ENCODE measurements at places on chromosomes 3 and 15.

DNA sequence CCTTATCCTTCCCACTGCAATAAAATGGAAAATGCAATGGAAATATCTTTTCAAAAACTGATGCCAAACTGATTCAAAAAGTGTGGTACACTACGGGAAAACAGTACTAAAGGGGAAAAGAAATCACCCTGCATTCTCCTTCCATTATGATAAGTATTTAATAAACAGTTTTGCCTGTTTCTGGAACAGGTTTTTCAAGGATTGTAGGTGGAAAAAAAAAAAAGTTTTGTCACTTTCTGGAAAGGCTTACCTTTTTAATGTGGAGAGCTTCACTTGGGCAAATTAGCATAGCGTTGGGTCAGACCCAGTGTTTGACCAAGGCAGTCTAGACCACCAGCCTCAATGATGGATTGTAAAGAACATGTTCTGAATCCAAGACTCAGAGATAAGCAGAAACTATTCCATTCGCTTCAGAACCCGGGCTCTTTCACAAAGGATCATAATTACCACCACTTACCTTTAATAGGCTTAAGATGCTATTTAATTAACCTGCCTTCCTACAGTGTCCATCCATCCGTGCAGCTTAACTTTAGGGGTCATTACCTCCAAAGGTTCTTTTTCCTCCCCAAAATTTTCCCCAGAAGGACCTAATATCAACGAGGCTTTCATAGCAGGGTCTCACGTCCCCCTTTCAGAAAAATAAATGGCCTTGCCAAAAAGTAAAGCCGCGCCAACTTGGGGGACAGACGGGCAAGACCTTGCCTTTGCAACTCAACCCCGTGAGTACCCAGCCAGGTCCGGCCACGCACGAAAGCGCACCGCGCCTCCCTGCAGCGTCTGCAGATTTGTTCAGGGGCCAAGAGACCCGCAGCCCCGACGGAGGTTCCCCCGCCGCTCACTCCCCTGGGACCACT, 1.0 kb downstream of the DCBLD2 start:
- no peak for DNase-seq

GRCh38 chr3:11186771-11187191, 32.5 kb downstream of the HRH1 start:
- DNase-seq: no peak

DNA sequence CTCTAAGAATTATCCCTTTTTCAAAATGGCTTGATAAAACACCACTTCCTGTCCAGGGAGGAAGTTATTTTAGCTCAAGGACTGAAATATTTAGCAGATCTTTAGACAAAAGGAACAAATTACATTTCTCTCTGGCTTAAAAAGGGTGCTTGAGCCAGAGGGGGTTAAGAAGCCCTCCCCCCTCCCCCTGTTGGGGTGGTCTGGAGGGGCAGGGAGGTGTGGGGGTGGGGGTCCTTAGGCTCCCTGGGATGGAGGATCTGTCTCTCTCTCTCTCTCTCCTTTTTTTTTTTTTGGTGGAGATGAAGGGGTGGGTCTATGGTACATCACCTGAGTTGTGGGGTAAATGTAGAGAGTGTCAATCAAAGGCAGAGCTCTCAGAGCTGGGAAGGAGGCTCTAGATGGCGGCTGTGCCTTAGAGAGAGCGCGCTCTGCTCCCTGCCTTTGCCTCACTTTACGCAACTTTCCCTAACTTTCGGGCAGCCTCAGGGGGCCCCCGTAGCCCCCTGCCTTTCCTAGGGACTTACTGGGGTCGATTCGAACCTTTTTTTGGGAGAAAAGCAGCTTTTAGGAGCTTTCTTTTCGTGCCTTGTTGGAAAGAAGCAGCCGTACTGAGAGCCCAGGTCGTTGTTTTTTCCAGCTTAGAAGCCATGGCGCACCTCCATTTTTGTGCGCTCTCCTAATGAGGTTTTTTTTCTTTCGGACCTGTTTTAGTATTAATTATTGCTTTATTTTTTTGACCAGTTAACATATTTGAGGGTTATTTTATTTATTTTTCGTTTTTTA, at the start of gene CHD2:
Gene CHD2 (plus strand): TSS at position 377 of the 783 bp plus-strand sequence. CDS start 914 bp downstream, outside the sequence.
- DNase-seq: peak; percentile 67

- no peak for DNase-seq
These were observed 29.3 kb downstream of the SLC4A7 start for GRCh38 chr3:27454914-27455313.
